ENCODE measurements at places on chromosomes 12 and 14.

- DNase-seq = no peak
- H3K4me1 ChIP-seq = no peaks in the 10 kb centered on the region
- H3K4me3 ChIP-seq = no peak overlapping the region
- no peaks in the 10 kb centered on the region for H3K27me3 ChIP-seq
Measured at GRCh38 chr12:75834591-75834990, 197.0 kb downstream of the PHLDA1 start.

- no peaks in the 10 kb centered on the region for H3K27me3 ChIP-seq
- H3K36me3 ChIP-seq = no peaks in the 10 kb centered on the region
- H3K4me3 ChIP-seq = no peak overlapping the region
- DNase-seq = no peak
- H3K4me1 ChIP-seq = peaks cover 7% of the 10 kb centered on the region
- no peak overlapping the region for H3K27ac ChIP-seq
Measured at GRCh38 chr12:122887819-122888212, 8.1 kb downstream of the VPS37B start.

- no peaks in the 10 kb centered on the region for H3K36me3 ChIP-seq
- H3K4me3 ChIP-seq = no peak overlapping the region
- DNase-seq = no peak
- no peaks in the 10 kb centered on the region for H3K4me1 ChIP-seq
- H3K27me3 ChIP-seq = no peaks in the 10 kb centered on the region
Measured at GRCh38 chr12:124675881-124676713, 108.7 kb upstream of the NCOR2 start.

DNA sequence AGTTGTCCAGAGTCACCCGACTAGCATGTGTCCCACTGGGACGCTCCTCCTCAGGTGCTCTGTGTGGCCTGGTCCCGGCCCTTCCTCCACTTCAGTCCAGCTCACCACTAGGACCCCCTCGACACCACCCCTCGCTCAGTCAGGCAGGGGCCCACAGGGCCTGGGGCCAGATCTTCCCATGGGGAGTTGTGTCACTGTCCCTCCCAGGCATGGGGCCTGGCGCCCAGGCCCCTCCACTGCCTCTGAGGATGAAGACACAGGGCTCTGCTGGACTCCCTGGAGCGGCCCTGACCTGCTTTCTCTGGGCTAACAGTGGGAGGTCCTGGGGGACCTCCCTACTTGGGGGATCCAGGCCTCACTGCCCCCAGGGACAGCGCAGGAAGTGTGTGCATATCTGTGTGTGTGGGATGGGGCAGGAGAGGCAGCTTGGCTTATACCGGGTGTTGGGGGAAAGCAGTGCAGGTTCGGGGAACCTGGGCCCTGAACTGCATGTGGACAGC is 43.8 kb downstream of the KRT80 start:
- H3K27ac ChIP-seq = no peak overlapping the region
- no peaks in the 10 kb centered on the region for H3K4me1 ChIP-seq
- H3K27me3 ChIP-seq = no peaks in the 10 kb centered on the region
- H3K36me3 ChIP-seq = no peaks in the 10 kb centered on the region
- DNase-seq = no peak
- no peak overlapping the region for H3K4me3 ChIP-seq

- no peak for DNase-seq
- H3K36me3 ChIP-seq = no peaks in the 10 kb centered on the region
- H3K27me3 ChIP-seq = no peaks in the 10 kb centered on the region
- no peaks in the 10 kb centered on the region for H3K4me1 ChIP-seq
Measured at GRCh38 chr12:111150921-111151840, 217.7 kb downstream of the PHETA1 start.

- H3K4me3 ChIP-seq = no peak overlapping the region
- H3K36me3 ChIP-seq = no peaks in the 10 kb centered on the region
- peak overlapping the region; percentile 95 for H3K27ac ChIP-seq
- peak; percentile 65 for DNase-seq
- no peaks in the 10 kb centered on the region for H3K27me3 ChIP-seq
- H3K4me1 ChIP-seq = peaks cover 22% of the 10 kb centered on the region
Measured at GRCh38 chr14:77000340-77001270, 27.9 kb downstream of the IRF2BPL start.

DNA sequence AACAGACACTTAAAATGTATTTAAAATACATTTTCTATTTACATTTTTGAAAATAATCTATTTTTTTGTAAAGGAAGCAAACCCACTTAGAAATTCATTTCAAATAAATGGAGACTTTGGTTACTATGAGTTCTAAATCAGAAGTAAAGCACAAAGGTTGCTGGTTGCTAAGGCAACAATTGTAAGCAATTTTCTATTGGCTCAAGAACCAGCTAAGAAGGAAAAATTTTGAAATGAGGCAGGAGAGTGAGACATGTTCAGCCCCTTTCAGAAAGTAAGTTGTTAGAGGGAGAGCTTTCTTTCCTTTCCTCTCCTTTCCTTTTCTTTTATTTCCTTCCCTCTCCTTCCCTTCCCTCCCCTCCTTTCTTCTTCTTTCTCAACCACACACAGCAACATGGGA is 80.7 kb downstream of the PRMT8 start:
- DNase-seq = no peak

GRCh38 chr12:97561619-97562290 is 99.2 kb downstream of the RMST start:
- peaks cover 19% of the 10 kb centered on the region for H3K36me3 ChIP-seq
